Stimulated activated CD8-positive, alpha-beta memory T cell treated with anti-CD3 and anti-CD28 coated beads, Interleukin-7, amount 100 ng/mL, for 1 hour (primary cell): ENCODE measurements at places on chromosomes 16 and 17.

DNA sequence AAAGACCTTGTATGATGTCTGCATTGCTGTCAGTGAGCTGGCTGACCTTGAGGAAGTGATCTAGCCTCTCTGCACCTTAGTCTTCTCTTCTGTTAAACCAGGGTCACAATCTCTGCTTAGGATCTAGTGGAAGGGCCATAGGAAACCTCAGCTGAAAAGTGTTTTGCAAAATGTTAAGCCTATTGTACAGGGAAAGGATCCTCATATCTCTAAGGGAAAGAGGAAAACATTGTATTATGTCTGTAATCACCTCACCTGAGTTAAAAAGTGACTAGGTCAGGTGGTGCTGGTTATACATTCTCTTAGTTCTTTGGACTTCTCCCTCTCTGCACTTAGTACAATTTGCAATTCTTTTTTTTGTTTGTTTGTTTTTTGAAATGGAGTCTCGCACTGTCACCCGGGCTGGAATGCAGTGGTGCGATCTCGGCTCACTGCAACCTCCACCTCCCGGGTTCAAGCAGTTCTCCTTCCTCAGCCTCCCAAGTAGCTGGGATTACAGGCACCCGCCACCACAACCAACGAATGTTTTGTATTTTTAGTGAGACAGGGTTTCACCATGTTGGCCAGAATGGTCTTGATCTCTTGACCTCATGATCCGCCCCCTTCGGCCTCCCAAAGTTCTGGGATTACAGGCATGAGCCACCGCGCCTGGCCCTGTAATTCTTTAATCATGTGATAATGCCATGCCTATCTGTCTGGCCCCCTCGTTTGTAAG lies 2.0 kb upstream of the SEPHS2 start:
- DNase-seq = no peak

- DNase-seq = no peak
Observed at GRCh38 chr17:38324141-38324697, 19.5 kb downstream of the GPR179 start.

GRCh38 chr17:4544951-4545216 lies 10.3 kb downstream of the MYBBP1A start:
- no peak for DNase-seq

DNA sequence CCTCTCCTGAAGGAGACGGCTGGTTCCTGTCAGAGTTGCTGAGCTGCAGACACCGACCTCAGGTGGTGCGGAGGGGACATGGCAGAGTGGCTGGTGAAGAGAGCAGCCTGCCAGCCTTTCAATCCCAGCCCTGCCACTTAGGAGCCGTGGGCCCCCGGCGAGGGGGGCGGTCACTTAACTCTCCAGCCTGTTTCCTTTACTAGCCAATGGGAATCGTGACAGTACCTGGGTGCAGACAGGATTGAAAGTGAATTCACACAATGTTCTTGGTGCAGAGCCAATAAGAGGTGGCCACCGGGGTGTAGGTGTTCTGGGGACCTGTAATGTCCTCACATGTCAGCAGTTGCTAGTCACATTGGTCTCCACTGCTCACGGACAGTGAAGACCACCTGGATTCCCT lies 13.5 kb downstream of the ACE start:
- DNase-seq = no peak

DNA sequence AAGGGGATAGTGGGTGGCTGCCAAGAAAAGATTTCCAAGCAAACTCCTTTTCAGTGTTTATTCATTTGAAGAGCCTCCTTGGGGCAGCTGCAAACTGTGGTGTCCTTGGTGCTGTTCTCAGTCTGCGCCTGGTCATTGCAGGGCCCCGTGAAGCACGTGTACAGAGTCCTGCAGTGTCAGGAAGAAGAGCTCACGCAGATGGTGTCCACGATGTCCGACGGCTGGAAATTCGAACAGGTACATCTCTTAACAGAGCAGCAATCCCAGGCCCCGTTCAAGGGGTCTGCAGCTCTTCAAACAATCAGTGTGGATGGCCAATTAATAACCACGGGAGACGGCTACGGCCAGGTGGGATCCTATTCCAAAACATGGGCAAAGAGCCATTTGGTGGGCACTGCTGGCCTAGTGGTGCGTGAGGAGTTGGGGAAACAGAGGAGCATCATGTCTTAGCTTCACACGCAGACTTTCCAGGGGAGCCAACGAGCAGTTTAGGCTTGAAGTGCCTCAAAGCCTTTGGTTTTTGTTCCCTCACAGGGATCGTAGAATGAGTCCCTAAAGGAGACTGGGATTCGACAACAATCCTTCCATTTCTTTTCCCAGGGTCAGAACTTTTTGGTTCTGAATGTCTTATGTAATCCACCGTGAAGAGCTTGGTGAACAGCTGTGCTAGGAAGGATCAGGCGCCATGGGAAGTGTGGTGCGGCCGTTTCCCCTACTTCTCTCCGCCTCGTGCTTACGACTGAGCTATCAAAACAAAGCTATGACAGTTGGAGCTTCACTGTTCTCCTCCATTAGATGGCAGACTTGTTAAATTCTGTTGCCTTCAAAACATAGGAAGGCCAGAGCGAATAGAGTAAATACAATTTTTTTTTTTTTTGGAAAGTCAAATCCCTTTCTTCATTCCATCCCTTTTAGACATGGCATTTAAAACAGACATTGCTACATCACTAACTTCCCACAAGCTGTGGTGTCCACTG lies 12.6 kb downstream of the KCTD2 start:
- DNase-seq = no peak

DNA sequence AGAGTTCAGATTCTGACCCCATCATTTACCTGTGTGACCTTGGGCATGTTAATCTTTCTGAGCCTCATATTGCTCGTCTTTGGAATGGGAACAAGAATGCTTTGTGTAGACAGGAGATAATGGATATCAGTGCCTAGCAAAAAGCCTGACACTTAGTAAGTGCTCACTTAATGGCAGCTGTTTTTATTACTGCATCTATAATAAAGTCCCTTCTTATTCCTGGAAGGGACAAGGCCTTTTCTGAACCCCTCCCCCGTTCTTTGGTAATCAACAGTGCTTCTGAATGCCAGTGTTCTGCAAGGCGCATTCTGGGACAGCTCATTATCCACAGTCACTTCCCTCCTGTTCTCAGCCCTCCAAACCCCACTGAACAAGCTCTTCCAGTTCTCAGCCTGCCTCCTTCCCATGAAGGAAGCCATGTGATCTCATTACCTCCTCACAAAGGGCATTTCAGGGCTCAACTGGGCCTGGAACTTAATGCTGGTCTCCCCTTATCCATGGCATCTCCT lies 25.1 kb upstream of the SUPT4H1 start:
- DNase-seq = no peak

DNA sequence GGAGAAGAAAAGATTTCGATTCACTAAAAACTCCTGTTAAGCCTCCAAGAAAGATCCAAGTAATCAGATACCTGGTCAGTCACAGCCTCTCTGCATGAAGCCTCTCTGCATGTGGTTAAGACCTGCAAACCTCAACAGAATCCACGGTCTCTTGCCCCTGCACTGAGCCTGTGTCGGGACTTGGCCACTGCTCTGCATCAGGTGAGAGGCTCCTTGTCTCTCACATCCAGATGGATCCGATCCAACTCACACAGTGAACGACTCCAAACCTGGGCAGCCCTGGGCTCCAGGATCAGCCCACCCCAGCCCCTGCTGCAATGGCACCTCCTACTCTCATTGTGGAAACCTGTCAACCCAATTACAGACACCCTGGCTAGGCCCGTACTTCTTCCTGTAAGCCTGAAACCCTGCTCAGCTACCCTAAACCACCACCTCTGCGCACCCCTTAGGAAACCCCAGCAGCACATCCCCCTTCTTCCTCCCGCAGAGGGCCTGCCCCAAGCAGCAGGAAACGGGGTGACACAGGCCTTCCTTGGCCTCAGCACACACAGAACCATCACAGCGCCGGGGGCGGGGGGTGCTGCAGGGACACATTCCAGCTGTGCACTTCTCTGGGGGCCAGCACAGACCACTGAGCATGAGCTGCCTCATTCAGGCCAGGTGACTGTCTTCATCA lies 129.5 kb downstream of the ANKRD11 start:
- peak; percentile 47 for DNase-seq

DNA sequence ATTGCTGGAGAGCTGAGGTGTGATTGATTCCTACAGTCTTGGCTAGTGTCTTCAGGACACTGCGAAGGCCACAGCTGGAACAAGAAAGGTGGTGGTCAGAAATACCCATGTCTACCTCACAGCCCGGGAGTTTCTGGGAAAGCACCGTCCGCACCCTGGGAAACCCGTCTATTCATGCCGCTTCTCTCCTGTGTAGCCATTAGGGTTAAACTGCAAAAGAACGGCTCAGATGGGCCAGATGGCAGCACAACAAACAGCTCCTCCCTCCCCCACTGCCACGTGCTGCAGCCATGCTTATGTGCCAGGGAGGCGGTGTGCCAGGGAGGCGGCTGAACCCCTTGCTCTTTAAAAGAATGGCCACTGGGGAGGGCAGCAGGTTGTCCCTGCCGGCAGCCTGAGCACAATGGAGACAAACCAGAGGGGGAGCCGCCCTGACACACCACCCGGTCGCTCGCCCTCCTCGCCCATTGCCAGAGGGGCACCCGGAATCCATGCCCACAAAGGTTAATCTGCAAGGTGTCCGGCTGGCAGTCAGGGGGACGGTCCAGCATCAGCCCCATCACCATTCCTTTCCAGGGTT lies 65.2 kb downstream of the CYTH1 start:
- DNase-seq = no peak

GRCh38 chr17:3890082-3890877 lies 2.6 kb downstream of the CAMKK1 start:
- no peak for DNase-seq

DNA sequence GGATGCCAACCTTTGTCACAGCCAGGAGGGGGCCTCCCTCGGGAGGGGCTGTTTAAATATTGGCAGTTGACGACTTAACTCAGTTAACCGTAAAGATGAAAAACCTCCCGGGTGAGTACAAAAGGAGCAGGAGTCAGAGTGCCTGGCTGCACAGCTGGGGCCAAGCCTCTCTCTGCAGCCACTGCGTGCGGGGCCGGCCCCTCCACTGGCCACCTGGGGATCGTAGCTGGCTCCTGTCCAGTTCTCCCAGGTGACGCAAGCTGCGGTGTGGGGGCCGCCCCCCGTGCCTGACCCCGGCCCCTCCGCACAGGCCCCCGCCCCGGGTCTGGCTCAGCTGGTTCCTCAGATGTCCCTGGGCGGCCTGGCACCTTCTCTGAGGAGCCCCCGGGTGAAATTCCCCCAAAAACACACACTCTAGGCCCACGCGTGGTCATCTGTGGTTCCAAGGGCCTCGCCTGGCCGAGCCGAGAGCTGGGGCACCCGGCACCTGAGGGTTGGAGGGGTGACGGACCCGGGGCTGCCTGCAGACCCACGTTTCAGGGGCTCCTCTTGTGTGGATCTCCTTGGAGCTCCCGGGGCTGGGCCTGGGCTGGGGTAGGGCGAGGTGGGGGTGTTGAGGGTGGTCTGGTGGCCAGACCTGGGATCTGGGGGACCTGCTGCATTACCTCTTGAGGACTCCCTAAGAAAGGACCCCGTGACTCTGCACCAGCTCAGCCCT lies 7.4 kb upstream of the CACNA1H start:
- DNase-seq = no peak

DNA sequence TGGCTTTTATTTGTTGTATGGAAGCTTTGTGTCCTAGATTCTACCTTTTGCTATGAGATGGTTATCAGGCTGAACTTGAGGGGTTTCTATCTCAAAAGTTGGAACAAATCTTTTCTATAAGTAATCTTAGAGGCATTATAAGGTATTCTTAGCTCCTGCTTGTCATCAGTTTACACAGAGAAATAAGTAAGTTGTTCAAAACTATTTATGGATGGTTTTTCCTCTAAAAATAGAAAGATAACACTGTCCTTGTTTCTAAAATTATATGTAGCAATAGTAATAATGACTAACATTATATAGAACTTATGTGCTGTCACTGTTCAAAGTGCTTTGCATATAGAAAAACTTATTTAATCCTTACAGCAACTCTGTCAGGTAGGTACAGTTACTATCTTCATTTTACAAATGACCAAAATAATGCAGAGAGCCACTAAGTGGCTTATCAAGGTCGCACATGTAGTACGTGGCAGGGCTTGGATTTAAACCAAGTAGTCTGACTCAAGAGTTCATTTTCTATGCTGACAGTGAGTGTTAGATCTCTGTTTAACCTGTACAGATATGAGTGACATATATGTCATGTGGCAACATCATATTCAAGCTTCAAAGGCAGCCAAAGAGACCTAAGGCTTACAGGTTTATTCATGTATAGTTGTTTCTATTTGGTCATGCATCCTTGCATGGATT lies 59.0 kb downstream of the PHKB start:
- no peak for DNase-seq

- DNase-seq = no peak
Observed at GRCh38 chr16:49604602-49605001, 231.0 kb downstream of the C16orf78 start.

DNA sequence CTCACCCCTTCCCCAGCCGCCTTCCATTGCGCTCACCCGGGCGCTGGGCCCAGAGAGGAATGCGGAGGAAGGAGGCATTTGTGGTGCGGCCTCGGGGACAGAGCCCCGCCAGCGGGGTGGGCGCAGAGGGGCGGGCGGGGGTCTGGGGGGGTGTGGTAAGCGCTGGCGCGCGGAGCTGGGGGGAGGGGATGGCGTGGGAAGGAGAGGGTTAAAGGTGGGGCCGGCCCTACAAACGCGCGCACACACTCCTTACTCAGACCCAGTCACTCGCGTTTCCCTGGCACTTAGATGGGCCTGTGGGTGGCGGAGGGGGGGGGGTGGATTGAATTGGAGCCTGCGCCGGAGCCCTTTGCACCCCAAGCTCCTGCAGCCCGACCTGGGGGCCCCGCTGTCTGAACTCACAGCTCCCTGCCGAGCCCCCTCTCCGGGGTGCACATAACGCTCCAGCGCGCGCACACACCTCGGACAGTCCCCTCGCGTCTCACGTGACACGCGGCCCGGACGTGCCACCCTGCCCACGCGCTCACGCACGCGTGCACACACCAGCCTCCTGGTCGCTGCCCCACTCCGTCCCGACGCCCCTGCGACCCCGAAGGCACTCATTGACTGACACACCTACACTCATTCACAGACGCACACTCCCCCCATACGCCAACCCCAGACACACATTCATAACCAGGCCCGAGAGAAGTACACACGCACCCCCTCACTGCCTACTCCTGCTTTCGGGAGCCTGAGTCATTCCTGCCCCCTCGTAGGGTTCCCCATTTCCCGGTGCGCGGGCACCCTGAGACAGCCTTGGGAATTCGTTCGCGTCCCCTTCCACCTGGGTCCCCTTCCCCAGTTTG lies 844 bp downstream of the TBKBP1 start:
- no peak for DNase-seq

- no peak for DNase-seq
Observed at GRCh38 chr16:81739503-81739902, 39.6 kb upstream of the PLCG2 start.

- DNase-seq = no peak
Observed at GRCh38 chr17:14089179-14089578, 19.9 kb downstream of the COX10 start.
